ENCODE measurements at places on chromosomes 11 and 22. TPM values are rescaled to one million over a fixed set of nuclear protein-coding genes. Genes with fewer than 3 reads are reported as not detected.

Gene MAJIN
- not detected for polyA plus RNA-seq

DNA sequence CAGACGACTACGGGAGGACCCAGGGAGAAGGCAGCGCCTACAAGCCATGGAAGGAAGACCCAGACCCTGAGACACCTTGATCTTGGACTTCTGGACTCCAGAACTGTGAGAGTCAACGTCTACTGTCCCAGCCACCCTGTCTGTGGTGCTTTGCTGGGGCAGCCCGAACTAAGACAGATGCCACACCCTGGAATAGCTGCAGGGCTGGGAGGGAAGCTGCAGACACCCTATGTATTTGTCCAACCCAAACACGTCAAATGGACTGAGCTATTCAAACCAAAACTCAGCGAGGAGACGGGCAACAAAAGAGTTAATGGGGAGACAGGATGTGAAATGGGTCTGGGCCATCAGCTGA is 169.3 kb downstream of the CTTN start:
- no peak overlapping the region for H3K4me3 ChIP-seq
- H3K4me1 ChIP-seq, result no peaks in the 10 kb centered on the region
- no peaks in the 10 kb centered on the region for H3K36me3 ChIP-seq
- DNase-seq, result no peak
- H3K27me3 ChIP-seq, result peaks cover 6% of the 10 kb centered on the region
- H3K27ac ChIP-seq, result no peak overlapping the region

Gene MMP7
- not detected for polyA plus RNA-seq

Gene ACRV1
- polyA plus RNA-seq, result not detected

Gene BCO2
- 2.1 TPM for polyA plus RNA-seq

Gene PLEKHA7
- polyA plus RNA-seq, result 0.28 TPM

DNA sequence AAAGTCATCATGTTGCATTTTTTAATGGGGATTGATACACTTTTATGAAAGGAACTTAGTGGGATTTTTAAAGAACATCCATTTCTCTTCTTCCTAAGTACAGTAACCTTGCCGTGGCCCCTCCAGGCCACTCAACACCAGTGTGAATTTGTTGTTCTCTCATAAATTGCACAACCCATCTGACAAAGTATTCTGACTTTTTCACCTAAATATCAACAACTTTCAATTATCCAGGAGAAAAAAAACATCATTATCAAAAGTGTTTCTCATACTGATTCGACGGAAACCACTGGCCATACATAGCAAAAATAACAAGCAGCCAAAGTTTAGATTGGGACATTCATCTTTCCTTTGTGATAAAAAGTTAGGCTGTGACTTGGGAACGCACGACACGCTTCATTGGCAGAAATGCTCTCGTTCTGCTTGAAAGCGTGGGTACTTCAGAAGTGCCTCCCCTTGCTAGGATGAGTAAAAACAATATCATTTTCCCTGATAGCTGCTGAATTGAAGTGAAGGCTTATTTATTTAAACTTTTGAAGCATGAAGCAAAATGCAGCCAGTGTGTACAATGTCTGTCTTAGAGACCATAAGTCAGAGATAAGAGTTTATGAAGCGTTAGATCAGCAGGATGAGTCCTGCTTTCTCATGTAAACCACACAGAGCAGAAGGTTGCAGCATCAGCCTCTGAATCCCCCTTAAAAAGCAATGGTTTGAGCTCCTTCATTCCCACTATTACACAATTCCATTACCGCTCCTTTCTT is 20.6 kb upstream of the EIF3M start:
- no peaks in the 10 kb centered on the region for H3K36me3 ChIP-seq
- H3K27ac ChIP-seq, result no peak overlapping the region
- no peak overlapping the region for H3K4me3 ChIP-seq
- DNase-seq, result no peak
- H3K27me3 ChIP-seq, result peaks cover 2% of the 10 kb centered on the region
- peaks cover 4% of the 10 kb centered on the region for H3K4me1 ChIP-seq

DNA sequence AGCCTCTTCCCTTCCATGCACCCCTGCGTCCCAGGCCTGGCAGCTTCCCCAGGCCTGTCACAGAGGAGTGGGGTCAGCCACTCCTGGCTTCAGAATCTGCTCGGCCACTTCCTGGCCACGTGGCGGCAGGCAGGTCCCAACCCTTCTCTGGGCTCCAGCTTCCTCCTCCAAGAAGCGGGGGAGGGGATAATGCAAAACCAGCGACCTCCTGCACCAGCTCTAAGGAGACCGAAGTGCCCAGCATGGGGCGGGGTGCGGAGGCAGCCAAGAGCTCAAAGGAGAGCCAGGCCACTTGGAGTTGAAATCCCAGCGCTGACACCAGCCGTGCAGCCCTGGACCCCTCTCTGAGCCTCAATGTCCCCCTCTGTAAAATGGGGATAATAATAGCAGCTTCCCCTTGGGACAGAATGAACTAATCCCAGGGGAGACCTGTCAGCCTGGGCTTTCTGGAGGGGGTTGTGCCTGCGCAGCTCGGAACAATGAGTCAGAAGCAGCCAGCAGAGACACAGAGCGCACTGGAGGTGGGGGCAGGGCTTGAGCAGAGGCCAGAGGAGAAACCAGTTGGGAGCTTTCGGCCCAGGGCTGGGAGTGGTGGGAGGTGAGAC is 22.8 kb upstream of the PICK1 start:
- no peaks in the 10 kb centered on the region for H3K4me1 ChIP-seq
- DNase-seq, result no peak
- no peaks in the 10 kb centered on the region for H3K36me3 ChIP-seq
- no peaks in the 10 kb centered on the region for H3K27me3 ChIP-seq
- no peak overlapping the region for H3K4me3 ChIP-seq

DNA sequence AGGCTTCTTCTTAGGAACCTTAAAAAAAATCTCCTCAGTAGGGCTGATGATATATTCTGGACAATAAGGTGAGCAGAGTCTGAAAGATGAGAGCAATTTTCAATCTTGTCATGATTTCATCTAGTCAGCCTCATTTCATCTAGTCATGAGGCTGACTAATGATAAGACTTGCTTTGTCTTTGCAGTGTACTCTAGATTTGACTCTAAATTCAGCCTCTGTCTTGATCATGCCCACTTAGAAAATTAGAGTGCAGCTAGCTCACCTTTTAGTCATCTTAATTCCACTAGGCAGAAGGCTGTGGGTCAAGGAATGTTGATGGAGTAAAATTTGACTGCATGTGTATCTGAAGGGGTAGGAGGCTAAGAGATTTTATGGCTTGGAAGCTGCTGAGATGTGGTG is 5.5 kb downstream of the EHF start:
- no peak overlapping the region for H3K27ac ChIP-seq
- H3K4me1 ChIP-seq, result peaks cover 17% of the 10 kb centered on the region
- no peak for DNase-seq
- no peaks in the 10 kb centered on the region for H3K36me3 ChIP-seq

Gene F2
- polyA plus RNA-seq, result not detected

GRCh38 chr11:69361466-69361865 is 67.5 kb downstream of the MYEOV start:
- H3K36me3 ChIP-seq, result no peaks in the 10 kb centered on the region
- no peaks in the 10 kb centered on the region for H3K4me1 ChIP-seq
- peaks cover 4% of the 10 kb centered on the region for H3K27me3 ChIP-seq
- H3K4me3 ChIP-seq, result no peak overlapping the region

All from immature natural killer cell (primary cell).